ENCODE measurements at places on chromosomes 6 and 20.

DNA sequence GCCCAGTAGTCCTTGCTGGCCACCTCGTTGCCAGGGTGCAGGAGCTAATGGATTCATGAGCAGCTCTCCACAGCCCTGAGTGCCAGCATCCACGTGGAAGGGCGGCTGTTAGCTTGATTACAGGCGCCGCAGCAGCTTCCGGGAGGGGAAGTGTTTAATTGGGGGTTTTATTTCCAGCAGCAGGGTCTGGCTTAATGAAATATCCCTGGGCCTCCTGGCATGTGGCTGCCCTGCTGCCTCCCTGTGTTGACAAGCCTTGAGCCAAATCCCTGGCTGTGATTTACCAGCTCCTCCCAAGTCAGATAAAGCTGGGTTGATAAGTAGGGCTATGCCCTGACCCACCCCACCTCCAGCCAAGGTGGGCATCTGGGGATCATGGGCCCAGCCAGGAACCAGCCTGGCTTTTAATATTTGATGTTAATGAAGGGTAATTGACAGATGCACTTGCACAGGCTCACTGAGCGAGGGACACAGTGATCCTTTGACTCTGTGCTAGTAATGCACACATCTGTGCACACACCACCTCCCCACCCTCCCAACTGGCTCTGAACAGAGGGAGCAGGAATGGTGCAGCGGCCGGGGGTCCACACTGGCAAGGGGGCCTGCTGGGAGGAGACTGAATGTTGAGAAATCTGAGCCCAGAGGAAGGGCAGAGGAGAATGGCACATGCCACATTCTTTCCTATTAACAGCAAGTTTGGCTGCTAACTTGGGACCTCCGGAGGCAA, 13.6 kb downstream of the GLP1R start:
- H3K27me3 ChIP-seq = peaks cover 10% of the 10 kb centered on the region
- no peak for DNase-seq
- H3K4me3 ChIP-seq = no peak overlapping the region
- H3K27ac ChIP-seq = no peak overlapping the region
- no peaks in the 10 kb centered on the region for H3K4me1 ChIP-seq

DNA sequence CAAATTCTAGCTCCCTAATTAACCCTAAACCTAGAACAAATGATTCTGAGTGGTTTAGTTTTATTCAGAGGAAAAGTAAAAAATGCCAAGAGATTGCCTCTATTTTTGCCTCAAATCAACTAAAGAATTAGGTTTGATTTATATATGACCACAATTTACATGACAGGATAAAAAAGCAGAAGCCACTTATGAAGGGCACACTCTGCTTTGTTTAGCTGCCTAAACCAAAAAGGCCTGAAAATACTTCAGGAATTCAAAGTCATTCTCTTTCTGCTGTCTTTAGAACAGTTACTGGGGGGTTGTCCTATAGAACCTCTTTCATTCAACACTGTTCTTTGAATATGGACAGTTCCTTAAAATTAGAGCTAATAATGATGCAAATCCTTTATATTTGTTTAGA, 5.3 kb downstream of the FBXO5 start:
- H3K27me3 ChIP-seq = no peaks in the 10 kb centered on the region
- peak overlapping the region; percentile 65 for H3K4me3 ChIP-seq
- no peak for DNase-seq
- peaks cover 79% of the 10 kb centered on the region for H3K36me3 ChIP-seq
- peaks cover 67% of the 10 kb centered on the region for H3K4me1 ChIP-seq
- H3K27ac ChIP-seq = peak overlapping the region; percentile 26

- H3K27ac ChIP-seq = no peak overlapping the region
- no peak for DNase-seq
- H3K36me3 ChIP-seq = no peaks in the 10 kb centered on the region
- no peak overlapping the region for H3K4me3 ChIP-seq
- no peaks in the 10 kb centered on the region for H3K27me3 ChIP-seq
These were observed 67.4 kb upstream of the TOP1 start for GRCh38 chr20:40961176-40961575.

GRCh38 chr6:21023210-21023609, 489.0 kb downstream of the CDKAL1 start:
- no peak for DNase-seq
- no peaks in the 10 kb centered on the region for H3K27me3 ChIP-seq
- peaks cover 12% of the 10 kb centered on the region for H3K36me3 ChIP-seq
- H3K4me1 ChIP-seq = peaks cover 5% of the 10 kb centered on the region
- no peak overlapping the region for H3K4me3 ChIP-seq

DNA sequence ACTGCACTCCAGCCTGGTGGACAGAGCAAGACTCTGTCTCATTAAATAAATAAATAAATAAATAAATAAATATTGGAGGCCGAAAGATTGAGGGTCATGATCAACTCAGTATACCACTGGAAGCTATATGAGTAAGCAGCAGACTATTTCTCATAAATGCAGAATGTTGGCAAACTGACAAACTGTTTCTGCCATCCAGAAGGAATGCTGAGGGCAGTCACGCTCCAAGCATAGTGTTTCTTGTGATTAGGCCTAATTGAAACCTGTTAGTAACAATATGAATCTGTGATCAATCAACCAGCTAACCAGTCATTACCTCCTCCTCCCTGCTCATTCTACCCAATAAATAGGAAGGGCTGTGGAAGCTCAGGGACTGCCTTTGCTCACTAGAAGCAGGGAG, 15.2 kb upstream of the KCNK15 start:
- no peak overlapping the region for H3K27ac ChIP-seq
- H3K4me1 ChIP-seq = peaks cover 7% of the 10 kb centered on the region
- no peaks in the 10 kb centered on the region for H3K27me3 ChIP-seq
- H3K36me3 ChIP-seq = no peaks in the 10 kb centered on the region
- H3K4me3 ChIP-seq = no peak overlapping the region

DNA sequence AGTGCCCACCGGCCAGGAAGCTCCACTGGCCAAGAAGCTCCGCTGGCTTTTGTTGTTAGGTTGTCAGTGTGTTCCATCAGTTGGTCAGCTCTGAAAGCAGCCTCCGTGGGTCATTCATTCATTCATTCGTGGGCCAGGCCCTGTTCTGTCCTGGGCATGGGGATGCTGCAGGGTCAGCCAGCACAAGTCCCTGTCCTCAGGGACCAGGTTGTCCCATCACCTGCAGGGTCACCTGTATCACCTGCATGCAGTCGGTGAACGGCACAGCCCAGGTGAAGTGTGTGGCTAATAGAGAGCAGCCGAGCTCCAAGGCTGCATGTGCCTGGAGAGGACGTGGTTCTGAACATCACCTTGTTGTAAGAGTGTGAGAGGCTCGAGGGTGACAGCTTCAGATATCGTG, 403.5 kb downstream of the CDH4 start:
- H3K4me1 ChIP-seq = no peaks in the 10 kb centered on the region
- DNase-seq = no peak
- H3K27ac ChIP-seq = no peak overlapping the region
- no peaks in the 10 kb centered on the region for H3K36me3 ChIP-seq
- H3K4me3 ChIP-seq = no peak overlapping the region

DNA sequence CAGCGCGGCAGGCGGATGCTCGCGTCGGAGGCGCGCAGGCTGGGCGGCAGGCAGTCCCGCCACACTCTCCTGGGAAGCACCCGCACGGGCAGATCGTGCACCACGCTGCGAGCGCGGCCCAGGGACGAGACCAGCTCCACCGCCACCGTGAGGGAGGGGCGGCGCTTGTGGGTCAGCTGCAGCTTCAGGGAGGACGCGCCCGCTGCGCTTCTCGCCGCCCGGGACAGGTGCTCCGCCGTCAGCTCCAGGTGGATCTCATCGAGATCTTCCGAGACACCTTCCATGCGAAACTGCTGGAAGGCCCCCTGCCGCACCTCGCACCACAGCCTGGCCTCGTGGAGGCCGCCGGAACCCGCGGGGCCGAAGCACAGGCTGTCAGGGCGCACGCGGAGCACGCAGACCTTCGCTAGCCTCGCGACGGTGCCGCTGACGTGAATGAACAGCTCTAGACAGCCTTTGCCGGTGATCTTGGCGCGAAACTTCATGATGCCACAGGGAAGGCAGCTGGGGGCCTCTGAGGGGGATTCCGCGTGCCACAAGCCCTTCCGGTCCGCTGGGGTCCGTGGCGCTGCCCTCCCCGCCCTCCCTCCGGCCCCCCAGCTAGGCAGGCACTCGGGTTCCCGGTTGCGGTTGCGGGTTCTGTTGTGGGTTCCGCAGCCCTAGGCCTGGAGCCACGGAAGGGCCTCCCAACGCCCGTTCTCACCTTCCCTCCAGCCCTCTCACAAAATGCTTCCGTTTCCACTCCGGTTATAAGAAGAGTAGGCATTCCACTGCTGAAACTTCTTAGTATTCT, at the start of gene HUS1B:
HUS1B (minus strand) TSS at position 641 of the 793 bp plus-strand sequence; CDS start at position 485, 156 bp downstream.
- peaks cover 29% of the 10 kb centered on the region for H3K4me1 ChIP-seq
- DNase-seq = no peak
- no peaks in the 10 kb centered on the region for H3K27me3 ChIP-seq
- H3K4me3 ChIP-seq = no peak within 1 kb of the TSS

GRCh38 chr20:63652192-63652980, 838 bp downstream of the STMN3 start:
- DNase-seq = no peak
- peaks cover 14% of the 10 kb centered on the region for H3K4me1 ChIP-seq
- H3K27ac ChIP-seq = no peak overlapping the region
- no peak overlapping the region for H3K4me3 ChIP-seq

DNA sequence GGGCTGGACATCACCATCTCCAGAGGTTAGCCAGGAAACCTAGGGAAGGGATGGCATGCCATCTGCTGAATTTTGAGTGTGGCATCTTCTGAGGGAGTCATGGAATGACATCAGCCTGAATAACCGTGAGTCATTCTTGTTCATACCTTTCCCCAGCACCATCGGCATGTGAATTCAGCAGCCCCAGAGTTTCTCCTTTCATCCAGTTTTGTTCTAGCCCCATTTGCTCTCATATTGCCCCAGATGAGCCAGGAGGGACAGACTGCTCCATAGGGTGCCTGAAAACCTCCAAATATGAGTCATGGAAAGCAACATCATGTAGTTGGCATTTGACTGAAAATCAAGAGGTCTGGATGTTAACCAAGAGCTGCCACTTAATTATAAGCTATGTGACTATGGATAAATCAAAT, 219.2 kb upstream of the SGK1 start:
- DNase-seq = no peak
- H3K4me1 ChIP-seq = peaks cover 54% of the 10 kb centered on the region
- H3K36me3 ChIP-seq = no peaks in the 10 kb centered on the region
- H3K27me3 ChIP-seq = no peaks in the 10 kb centered on the region
- no peak overlapping the region for H3K27ac ChIP-seq
- H3K4me3 ChIP-seq = no peak overlapping the region

- H3K4me1 ChIP-seq = peaks cover 44% of the 10 kb centered on the region
- H3K27ac ChIP-seq = peak overlapping the region; percentile 61
- peaks cover 2% of the 10 kb centered on the region for H3K27me3 ChIP-seq
- peak; percentile 34 for DNase-seq
These were observed 2.6 kb downstream of the MPIG6B start for GRCh38 chr6:31725502-31726350.

DNA sequence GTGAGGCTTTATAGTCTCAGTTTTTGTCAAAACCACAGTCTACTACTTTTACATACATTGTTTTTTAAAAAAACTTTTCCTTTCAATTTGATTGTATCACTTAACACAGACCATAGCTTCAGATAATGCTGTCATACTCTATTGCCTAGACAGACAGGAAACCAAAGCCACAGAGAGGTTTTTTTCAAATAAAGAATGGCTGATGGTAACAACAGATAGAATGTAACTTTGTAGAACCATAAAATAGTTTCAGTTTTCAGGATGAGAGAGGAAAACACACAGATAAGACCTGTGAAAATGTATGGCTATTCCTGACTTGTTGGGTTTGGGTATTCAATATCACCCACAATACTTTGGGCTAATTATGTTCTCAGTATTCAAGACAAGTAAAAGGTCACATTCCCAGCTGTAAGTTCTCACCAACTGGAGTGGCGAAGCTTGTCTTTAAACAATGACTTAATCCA, 94.0 kb downstream of the ADGRG6 start:
- H3K4me1 ChIP-seq = peaks cover 12% of the 10 kb centered on the region
- peaks cover 59% of the 10 kb centered on the region for H3K27me3 ChIP-seq
- no peaks in the 10 kb centered on the region for H3K36me3 ChIP-seq
- DNase-seq = peak; percentile 8
- peak overlapping the region; percentile 9 for H3K4me3 ChIP-seq

DNA sequence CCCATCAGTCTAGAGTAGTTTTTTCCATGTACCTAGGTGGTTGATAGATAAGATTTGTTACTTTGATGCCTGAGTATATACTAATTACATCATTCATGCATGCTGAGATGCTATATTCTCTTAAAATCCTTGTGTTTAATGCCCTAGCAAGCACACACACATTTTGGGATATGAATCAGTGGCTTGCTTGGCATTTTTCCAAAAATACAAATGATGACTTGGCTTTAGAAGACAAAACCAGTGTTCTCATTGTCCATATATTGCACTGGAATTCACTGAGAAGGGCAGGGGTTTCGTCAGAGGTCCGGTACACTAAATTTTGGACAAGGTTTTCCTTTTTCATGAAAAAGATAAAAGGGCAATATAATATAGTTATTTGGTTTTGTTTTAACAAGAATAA, 24.9 kb downstream of the GTPBP2 start:
- no peak overlapping the region for H3K4me3 ChIP-seq
- DNase-seq = no peak
- no peaks in the 10 kb centered on the region for H3K27me3 ChIP-seq
- peaks cover 3% of the 10 kb centered on the region for H3K4me1 ChIP-seq
- H3K36me3 ChIP-seq = peaks cover 57% of the 10 kb centered on the region

DNA sequence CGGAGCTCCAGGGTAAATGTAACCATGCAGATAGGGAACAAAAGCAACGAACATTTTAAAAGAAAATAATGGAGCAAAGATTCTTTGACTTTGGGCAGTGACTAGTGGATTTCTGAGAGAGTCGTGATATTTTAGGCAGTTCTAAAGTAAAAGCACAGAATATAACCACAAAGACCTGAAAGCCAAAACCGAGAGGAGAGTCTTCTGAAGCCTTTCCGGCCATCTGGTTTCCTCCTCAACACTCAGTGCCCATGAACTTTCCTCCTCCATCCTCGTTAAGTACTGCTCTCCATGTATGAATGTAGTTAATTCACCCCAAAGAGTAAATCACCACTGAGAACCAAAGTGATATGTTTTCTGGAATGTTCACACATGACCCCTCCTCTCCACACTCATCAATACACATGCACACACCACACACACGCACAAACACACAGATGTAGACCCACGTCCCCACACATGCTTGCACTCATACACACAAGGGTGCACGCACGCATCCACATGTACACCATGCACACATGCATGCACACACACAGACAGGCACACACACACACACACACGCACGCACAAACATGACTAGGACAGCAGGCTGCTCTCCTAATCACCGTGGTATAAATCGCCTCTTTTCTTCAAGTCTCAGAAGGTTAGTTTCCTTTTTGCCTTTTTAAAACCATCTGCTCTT, 109.5 kb downstream of the MYLK4 start:
- DNase-seq = no peak
- no peak overlapping the region for H3K4me3 ChIP-seq
- no peaks in the 10 kb centered on the region for H3K36me3 ChIP-seq
- peaks cover 5% of the 10 kb centered on the region for H3K4me1 ChIP-seq
- no peak overlapping the region for H3K27ac ChIP-seq

GRCh38 chr20:34305333-34306230, 2.4 kb upstream of the AHCY start:
- H3K27ac ChIP-seq = no peak overlapping the region
- H3K27me3 ChIP-seq = peaks cover 4% of the 10 kb centered on the region
- no peak for DNase-seq
- no peaks in the 10 kb centered on the region for H3K36me3 ChIP-seq
- peaks cover 8% of the 10 kb centered on the region for H3K4me1 ChIP-seq
- H3K4me3 ChIP-seq = no peak overlapping the region

- peak overlapping the region; percentile 71 for H3K4me3 ChIP-seq
- peak; percentile 78 for DNase-seq
- peaks cover 52% of the 10 kb centered on the region for H3K36me3 ChIP-seq
- peaks cover 58% of the 10 kb centered on the region for H3K4me1 ChIP-seq
These were observed 148.0 kb downstream of the TMEM200A start for GRCh38 chr6:130513770-130514169.

All from T-helper 2 cell treated with Interferon-gamma antibody and Interleukin-4, amounts not matched to agents 5 μg/mL and 100 μg/mL, for 36 hours (primary cell).